ENCODE measurements at places on chromosomes 6 and 20.

DNA sequence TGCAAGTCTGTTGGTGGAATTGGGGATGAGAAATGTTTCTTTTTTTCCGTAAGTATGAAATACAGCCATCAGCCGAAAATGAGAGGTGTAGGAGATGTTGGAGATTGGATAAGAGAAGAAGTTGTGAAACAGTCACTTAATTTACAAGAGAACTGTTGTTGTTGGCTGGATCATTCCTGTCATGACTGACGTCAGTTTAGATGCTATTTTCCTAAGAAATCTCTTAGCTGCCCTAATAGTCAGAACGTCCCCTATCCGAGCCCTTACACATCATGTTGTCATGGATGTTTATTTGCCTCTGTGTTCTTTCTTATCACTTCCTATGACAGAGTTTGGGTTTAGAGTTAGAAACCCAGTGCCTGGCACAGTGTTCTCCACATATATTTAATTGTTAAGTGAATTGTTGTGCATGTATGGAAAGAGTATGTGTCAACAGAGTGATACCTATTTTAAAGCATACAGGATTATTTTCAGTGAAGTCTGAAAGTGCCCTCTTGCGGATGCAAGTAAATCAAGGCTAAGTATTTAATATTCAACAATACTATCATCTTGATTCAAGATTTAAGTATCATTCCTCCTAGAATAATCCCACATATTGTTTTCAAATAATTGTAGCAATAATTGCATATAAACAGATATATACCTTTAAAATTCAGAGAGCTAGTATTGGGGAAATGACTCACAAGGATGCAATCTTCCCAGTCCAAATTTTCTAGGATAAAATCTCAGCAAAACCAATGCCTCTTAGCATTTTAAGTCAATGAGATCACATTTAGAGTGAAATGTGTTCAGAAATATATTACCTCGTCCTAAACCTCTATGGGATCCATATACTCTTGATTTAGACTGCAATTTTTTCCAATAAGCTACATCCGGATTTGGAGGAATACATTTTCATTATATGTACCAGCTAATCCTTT lies 309.9 kb upstream of the NOX3 start:
- no peak for DNase-seq

DNA sequence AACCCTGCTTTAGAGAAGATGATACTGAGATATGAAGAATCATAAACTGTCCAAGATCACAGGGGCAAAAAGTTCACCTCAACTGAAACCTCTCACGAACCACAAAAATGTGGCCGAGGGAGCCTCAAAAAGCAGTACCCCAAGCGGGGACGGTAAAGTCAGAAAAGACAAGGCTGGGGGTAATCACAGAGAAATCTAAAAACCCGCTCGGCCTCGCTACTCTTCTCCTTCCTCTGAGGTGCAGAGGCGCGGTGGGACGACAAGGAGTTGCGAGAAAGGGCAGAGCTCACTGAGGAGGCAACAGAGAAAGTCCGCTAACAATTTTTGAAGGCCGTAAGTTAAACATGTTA lies 356 bp upstream of the IRAK1BP1 start:
- DNase-seq, result no peak

- DNase-seq, result no peak
Measured at GRCh38 chr6:123091896-123092271, 95.8 kb downstream of the CLVS2 start.

DNA sequence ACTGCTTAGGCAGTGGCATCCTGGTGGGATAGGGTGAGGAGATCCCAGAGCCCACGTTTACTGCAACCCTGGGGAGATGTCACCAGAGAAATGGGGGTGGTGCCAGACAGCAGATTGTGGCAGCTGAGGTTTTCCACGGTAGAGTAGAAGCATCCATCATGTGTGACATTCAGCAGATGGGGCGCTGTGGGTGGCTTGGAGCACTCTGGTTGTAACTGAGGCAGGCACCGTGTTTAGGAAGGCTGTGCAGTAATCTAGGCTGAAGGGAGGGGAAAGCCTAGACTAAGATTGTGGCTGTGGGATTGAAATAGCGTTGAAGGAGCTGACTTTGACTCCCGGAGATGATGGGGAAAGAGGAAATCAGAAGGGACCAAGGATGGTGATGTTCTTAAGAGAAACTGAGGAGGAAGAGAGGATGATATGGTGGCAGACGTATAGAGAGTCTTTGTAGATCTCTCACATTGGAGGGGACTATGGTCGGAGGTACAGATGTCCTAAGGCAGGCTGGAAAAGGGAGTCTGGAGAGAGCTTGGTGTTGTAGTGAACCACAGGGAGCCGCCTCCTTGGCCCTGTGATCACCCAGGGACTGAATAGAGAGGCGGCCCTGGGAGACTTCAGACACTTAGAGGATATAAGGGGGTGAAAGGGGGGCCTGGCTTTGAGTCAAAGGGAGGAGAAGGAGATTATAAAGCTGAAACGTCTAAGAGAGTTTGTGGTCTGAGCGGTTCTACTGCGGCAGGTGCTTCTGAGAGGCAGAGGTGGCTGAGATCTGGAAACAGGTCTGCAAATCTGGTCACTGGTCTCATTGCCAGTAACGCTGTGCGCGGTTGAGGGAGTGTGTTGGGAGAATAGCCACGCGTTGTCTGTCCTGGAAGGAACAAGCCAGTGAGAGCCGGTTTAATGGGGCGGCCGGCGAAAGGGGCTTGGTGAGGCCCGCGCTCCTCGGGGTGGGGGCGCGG lies 792 bp upstream of the MICA start:
- DNase-seq, result no peak

DNA sequence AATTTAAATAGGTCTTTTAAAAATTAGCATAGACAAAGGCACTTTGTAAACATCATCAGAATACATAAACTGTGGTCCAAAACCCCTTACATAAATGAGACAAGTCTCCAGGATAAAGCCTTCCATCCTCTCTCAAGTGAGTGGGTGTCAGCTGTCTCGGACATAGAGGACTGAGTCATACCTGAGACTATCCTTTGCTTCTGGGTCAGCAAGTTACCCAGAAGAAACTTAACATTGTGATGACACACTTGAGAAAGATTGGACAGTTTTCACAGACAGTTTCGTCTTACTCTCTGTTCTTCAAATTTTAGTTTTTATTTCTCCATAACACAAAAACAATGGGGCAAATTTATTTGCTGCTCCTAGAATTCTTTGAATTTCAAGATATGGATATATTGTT lies 838.0 kb downstream of the DHX35 start:
- DNase-seq, result peak; percentile 7

- DNase-seq, result no peak
Measured at GRCh38 chr6:138044458-138044857, 62.8 kb downstream of the PERP start.

- DNase-seq, result no peak
Measured at GRCh38 chr20:15924556-15924955, 648.7 kb downstream of the KIF16B start.

DNA sequence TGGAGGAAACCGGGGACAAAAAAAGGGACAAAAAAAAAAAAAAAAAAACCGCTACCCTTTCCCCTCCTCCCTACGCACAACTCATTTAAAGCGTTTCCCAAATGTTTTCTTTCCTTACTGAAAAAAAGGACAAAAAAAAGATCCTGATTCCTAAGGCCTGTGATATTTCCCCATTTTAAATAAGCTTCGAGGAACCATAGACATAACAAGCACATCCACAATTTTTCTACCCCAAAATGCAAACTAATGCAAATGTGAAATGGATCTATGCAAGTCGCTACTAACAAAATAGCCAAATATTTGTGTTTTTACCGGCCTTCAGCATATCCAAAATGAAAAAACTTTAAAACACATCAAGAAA lies 1.4 kb upstream of the ZNF217 start:
- no peak for DNase-seq

- DNase-seq, result no peak
Measured at GRCh38 chr6:155313602-155314091, 637 bp downstream of the TFB1M start.

GRCh38 chr6:63904650-63905248 lies 269.1 kb downstream of the PHF3 start:
- DNase-seq, result no peak

- no peak for DNase-seq
Measured at GRCh38 chr6:30988209-30988825, 4.8 kb downstream of the MUC21 start.

GRCh38 chr6:2542858-2543218 lies 207.9 kb downstream of the MYLK4 start:
- peak; percentile 9 for DNase-seq

DNA sequence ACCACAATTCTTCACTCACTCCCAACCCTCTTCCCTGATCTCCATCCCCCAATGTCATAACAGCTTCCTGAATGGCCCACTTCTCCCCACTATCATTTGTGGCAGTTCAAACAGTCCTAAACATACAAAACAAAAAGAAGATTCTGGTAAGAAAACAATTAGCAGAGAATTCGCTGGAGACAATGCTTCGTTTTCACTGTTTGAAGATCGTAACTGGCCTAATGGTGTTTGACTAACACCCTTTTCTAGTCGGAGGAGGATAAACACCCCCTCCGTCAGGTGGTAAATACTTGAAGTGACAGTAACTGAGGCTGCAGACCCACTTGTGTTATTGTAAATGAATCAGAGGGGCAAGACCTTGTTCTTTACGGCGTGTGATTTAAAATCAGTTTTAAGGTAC lies 3.8 kb downstream of the EYA2 start:
- DNase-seq, result no peak

- DNase-seq, result no peak
Measured at GRCh38 chr6:144177726-144178125, 27.4 kb downstream of the STX11 start.

- DNase-seq, result no peak
Measured at GRCh38 chr6:75800708-75801505, 51.9 kb downstream of the MYO6 start.

DNA sequence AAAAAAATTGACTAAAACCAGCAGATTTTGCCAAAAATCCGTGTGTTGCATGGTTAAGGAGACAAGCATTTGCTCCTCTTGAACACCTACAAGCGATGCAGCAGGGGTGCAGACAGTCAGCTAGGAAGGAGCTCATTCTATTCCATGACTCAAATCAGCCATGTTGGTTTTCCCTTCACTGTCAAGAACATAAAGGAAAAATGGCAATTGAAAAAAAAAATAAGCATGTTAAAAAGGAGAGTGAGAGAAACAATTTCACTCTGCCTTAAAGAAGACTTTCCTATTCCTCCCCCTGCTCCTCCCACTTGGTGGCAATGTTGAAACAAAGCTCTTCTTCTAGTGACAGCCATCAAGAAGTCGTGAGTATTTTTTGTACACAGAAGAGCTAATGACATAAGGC lies 115.4 kb downstream of the MTFR2 start:
- DNase-seq, result no peak

DNA sequence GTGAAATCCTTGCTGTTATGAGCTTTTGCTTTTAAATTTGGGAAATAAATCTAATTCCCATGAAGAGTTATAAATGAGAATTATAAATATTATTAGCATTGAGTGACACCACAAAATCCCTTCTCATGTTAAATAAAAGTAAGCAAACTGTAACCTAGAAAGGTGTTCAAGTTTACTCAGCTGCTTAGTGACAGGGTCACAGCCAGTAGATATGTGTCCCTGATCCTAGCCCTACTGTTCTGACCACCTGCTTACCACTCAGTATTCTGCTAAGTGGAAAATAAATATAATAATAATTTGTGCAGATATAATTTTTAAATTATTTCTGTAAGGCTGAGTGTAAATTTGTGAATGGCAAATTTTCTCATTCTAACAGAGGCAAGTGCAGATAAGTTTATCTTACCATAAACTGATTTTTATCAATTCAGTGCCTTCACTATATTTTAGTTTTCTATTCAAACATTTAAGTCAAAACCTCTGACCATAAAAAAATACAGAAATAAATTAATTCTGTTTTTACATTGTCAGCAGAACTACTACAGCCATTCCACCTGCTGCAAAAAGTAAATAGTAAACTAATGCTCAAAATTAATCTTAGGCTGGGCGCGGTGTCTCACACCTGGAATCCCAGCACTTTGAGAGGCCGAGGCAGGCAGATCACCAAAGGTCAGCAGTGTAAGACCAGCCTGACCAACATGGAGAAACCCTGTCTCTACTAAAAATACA lies 118.2 kb downstream of the TENT5A start:
- no peak for DNase-seq

DNA sequence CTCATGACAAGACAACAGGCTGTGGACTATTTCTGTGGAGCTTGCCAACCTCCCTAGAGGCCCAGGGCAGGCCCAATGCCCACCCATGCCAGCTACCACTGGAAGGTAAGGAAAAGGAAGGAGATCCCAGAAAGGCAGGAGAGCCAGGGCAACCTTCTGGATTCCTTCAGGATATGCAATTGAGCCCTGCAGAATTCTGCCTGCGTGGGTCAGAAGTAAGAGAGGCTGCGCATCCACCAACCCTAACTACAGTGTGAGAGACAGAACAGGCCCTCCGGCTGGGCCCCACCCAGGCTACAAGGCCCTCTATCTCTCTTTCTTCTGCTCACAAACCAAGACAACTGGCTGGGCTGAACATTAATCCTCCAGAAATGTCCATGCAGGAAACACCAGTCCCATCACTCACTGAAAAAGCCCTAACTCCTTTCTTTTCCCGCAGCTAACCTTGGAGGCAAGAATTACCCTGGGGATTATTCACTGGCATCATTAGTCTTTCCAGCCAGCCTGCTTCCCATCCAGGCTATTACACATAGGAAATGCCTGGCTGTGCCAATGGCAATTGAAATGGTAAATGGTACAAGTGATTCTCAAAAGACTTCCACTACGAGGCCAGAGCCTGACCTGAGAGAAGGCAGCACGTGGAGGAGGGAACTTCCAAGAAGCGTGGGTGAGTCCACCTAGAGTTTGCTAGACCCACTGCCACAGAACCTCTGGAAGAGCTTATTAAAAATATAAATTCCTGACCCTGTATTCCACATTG lies 15.2 kb downstream of the MAP1LC3A start:
- DNase-seq, result no peak

GRCh38 chr6:14841901-14842421 lies 403.9 kb upstream of the JARID2 start:
- no peak for DNase-seq

- DNase-seq, result no peak
Measured at GRCh38 chr6:153140299-153140698, 9.2 kb upstream of the RGS17 start.

DNA sequence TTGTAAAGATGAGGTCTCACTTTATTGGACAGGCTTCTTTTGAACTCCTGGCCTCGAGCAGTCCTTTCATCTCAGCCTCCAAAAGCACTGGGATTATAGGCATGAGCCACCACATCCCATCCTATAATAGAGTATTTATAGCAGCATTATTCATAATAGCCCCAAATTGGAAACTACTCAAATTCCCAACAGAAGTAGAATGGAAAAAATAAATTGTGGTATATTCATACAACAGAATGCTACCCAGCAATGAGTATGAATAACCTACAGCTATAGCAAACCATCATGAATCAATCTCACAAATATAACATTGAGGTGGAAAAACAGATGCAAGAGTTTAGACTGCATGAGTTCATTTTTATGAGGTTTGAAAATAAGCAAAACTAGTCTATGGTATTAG lies 84.8 kb upstream of the BTBD3 start:
- no peak for DNase-seq

- DNase-seq, result no peak
Measured at GRCh38 chr6:56528412-56528841, 114.3 kb downstream of the DST start.

GRCh38 chr6:128572294-128572693 lies 51.9 kb upstream of the PTPRK start:
- no peak for DNase-seq

Data from GM18507 (cell line).